Activated naive CD8-positive, alpha-beta T cell treated with anti-CD3 and anti-CD28 coated beads for 36 hours (primary cell): ENCODE measurements at places on chromosomes 12 and 14.

DNA sequence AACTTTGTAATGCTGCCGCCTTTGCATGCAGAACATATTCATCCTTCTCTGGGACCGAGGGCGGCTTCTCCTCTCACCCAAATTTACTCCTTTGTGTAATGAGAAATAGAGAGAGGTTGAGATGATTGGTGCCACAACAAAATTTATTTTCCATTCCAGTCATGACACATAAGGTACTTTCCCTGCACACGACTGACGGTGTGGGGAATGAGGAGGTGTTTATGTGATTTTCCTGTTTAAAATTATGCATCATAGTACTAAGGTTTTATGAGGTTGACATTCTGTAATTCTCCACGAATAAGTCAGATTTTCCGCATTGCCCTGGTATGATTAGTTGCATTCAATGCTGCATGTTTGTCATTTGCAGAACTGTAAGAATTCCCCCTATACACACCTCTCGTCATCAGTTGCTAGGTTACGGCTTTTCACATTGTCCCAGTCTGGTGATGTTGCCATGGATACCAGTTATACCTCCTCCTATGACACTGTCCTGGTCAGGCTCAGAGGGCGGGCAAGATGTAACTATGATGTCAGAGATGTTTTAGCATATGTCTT lies 23.1 kb downstream of the BICDL1 start:
- peaks cover 69% of the 10 kb centered on the region for H3K36me3 ChIP-seq
- H3K4me3 ChIP-seq: peak overlapping the region; percentile 75
- H3K4me1 ChIP-seq: peaks cover 86% of the 10 kb centered on the region

- H3K36me3 ChIP-seq: no peaks in the 10 kb centered on the region
- DNase-seq: no peak
- no peak overlapping the region for H3K27ac ChIP-seq
- no peaks in the 10 kb centered on the region for H3K27me3 ChIP-seq
These were observed 49.8 kb downstream of the NTS start for GRCh38 chr12:85923767-85924331.

- no peak overlapping the region for H3K4me3 ChIP-seq
- peaks cover 3% of the 10 kb centered on the region for H3K4me1 ChIP-seq
- H3K36me3 ChIP-seq: peaks cover 27% of the 10 kb centered on the region
- no peaks in the 10 kb centered on the region for H3K27me3 ChIP-seq
- no peak overlapping the region for H3K27ac ChIP-seq
- DNase-seq: no peak
These were observed 85.0 kb downstream of the SYNE3 start for GRCh38 chr14:95431199-95432143.

- peaks cover 4% of the 10 kb centered on the region for H3K4me1 ChIP-seq
- DNase-seq: peak; percentile 24
- H3K36me3 ChIP-seq: peaks cover 8% of the 10 kb centered on the region
- H3K27me3 ChIP-seq: peaks cover 6% of the 10 kb centered on the region
These were observed 1494.7 kb upstream of the TMEM132C start for GRCh38 chr12:126772171-126772864.
